Kasumi-1 (cell line): ENCODE measurements at places on chromosomes 16 and 17.

- no peak for DNase-seq
Observed at GRCh38 chr16:66382171-66382965, 15.9 kb downstream of the CDH5 start.

GRCh38 chr17:48441231-48441711 lies 11.3 kb upstream of the SKAP1 start:
- DNase-seq, result peak; percentile 98

DNA sequence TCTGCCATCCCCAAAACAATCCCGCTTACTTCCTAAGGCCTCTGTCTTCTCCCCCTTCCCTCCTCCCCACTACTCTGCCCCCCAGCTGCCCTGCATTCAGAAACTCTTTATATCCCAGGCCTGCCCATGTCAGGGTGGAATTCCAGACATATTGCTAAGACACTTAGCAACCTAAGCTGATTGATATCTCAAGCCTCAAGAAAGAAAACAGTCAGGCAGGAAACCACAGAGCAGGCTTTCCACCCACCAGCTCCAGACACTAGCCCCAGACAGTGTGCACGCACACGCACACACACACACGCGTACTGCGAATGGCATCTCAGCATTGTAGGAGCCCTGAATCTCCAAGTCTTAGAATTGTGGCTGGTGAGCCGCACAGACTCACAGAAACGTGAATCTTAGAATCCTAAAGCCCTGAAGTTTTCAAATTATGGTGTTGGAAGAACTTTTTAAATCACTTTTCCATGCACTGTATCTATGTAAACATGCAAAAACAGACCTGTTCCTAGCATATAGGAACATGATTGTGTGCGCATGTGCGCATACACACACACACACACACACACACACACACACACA lies 8.8 kb upstream of the LPCAT2 start:
- peak; percentile 54 for DNase-seq

DNA sequence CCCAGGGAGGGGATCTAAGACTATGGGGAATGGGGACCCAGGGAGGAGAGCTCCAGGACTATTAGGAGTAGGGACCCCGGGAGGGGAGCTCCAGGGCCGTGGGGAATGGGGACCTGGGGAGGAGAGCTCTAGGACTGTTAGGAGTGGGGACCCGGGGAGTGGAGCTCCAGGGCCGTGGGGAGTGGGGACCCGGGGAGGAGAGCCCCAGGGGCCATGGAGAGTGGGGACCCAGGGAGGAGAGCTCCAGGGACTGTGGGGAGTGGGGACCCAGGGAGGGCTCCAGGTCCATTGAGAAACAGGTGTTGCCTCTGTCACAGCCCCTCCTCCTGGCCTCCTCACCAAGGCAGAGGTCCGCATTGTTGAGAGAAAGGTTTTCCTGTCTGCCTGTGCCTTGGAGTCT lies 16.0 kb downstream of the MPRIP start:
- DNase-seq, result no peak

DNA sequence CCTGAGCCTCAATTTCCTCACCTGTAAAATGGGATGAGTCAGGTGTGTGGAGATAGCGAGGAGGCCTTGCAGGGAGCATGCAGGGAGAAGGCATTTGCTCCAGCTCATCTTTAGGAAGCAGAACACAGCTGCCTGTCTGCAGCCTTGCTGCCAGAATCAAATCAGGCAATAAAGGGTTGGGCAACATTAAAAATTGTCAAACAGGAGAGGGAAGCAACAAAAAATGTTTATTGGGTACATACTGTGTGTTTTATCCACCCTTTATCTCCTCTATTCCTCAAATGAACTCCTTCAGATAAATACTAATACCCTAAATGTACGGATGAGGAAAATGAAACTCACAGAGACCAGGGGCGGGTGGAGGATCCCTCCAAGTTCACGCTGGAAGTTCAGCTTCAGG lies 12.2 kb downstream of the KRT16 start:
- no peak for DNase-seq

DNA sequence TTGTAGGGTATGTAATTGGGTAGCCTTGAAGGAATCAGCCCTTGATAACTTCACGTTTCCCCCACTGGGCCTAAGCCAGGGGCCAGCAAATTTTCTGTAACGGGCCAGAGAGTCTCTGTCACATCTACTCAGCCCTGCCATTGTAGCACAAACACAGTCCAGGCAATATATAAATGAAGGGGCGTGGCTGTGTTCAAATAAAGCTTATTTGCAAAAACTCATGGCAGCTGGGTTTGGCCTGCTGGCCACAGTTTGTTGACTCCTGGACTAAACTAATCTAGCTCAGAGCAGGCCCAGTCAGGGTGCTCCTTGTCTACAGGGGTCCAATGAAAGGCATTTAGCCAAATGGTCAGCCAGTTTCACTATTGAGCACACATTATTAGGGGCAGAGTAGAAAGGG lies 141.6 kb downstream of the CCDC182 start:
- DNase-seq, result no peak

DNA sequence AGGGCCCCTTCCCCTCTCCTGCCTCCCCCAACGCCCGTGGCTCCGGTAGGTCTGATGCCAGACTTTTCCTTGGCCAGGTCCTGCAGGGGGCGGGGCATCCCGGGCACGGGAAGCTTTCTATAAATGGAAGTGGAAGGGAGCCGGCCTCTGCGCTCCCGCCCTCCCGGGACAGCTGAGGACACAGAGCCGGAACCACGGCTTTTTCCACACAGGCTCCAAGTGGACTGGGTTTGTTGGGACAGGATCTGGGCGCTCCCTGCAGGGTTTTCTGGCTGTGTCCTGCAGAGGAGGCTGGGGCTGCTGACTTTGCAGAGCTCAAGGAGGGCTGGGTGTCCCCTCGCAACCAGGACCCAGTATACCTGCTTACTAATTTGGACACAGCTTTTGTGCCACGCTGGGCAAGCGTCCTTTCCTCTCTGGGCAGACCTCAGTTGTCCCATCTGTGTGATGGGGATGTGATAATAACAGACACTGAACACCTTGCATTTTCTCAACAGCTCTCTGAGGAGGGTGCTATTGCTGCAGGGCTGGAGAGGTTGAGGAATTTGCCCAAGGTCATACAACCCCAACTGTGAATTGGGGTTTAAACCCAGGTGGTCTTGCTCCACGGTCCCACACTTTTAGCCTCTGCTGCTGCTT lies 1.8 kb downstream of the TNS4 start:
- DNase-seq, result no peak

DNA sequence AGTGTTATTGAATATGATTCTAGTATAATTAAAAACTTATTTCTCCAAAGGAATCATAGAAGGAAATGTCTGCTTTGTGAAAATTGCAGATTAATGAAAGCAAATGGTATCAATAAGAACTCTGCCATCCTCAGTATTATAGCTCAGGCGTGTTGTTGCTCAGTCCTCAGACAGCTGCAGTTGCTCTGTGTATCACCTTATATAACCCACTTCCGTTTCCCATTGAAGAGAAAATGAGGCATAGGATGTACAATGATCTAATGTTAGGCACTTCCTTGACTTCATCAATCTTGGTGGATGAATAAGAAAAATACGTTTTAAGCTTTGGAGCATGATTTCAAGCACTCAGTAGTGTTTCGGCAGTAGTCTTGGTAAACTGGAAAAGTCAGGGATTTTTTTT lies 14.1 kb downstream of the MFSD11 start:
- DNase-seq, result no peak

DNA sequence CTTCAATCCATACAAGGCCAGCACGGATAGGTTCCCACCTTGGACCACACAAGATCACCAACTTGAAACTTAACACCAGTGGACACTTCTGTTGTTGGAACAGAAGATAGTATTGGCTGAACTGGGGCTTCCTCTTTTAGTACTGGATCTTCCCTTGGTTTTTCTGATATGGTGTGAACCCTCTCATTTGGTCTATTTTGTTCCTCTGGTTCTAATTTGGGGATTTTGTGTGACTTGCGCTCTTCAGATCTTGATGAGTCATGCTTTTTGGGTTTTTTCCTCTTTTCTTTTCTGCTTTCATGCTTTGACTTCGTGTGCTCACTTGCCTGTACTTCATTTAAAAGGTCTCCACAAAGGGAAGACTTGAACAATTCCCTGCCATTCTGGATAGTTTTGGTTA lies 39.0 kb downstream of the SOST start:
- peak; percentile 56 for DNase-seq

DNA sequence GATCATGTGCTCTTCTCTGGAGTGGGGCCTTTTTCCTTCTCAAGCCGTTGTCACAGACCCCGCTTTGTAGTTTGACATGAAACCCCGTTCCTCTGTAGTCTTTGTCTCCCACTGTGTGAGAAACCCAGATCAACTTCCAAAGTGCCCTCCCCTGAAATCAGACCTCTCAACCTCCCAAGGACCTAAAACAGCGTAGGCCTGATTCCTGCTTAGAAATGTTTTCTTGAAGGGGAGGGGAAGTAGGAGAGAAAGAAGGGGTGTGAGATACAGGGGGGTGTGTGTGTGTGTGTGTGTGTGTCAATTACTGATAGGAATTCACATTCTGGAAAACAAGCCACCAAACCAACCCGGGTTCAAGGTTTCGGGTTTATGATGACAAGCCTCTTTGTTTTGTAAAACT lies 1.4 kb downstream of the UBE2O start:
- no peak for DNase-seq

GRCh38 chr17:77634710-77635109 lies 323.8 kb upstream of the TNRC6C start:
- DNase-seq, result no peak

DNA sequence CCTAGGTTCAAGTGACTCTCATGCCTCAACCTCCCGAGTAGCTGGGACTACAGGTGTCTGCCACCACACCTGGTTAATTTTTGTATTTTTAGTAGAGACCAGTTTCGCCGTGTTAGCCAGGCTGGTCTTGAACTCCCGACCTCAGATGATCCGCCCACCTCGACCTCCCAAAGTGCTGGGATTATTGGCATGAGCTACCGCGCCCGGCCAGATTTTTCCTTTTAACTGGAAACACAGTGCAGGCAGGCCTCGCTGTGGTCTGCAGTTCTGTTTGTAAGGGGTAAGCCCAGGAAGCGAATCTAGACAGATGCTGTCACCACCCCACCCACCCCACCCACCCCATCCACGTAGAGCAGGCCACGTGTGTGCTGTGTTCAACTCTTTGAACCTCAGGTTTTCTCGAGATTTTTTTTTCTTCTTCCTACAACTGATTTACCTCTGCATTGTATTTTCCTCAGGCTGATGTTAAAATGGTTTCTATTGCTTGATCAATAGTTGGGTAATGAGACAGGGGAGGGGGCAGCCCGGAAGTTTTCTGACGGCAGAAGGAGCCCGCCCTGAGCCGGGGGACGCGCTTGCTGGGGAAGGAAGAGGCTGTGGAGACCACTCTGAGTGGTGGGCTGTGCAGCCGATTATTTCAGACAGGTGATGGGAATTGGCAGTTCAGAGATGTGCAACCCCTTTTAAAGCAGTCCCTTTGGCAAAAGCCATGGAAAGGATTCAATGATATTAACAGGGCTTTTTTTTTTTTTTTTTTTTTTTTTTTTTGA lies 72.9 kb downstream of the DNAH17 start:
- DNase-seq, result no peak

DNA sequence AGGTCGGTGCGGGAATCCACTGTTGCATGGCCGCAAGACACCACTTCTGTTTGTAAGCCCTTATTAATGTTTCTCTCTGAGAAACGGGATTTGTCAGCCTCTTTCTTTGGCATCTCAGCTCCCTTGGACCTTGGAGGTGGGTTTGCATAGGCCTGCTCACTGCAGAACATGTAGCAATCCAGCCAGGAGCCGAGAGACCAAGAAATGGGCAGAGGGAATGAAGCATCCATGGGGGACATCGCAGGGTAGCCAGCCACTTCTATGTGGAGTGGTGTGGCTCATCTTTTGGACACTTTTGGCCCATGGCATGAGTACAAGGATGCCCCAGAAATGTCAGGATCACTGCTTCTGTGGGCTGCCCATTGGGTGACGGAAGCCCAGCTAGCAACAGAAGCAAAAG lies 79.4 kb downstream of the GSG1L start:
- DNase-seq, result no peak

DNA sequence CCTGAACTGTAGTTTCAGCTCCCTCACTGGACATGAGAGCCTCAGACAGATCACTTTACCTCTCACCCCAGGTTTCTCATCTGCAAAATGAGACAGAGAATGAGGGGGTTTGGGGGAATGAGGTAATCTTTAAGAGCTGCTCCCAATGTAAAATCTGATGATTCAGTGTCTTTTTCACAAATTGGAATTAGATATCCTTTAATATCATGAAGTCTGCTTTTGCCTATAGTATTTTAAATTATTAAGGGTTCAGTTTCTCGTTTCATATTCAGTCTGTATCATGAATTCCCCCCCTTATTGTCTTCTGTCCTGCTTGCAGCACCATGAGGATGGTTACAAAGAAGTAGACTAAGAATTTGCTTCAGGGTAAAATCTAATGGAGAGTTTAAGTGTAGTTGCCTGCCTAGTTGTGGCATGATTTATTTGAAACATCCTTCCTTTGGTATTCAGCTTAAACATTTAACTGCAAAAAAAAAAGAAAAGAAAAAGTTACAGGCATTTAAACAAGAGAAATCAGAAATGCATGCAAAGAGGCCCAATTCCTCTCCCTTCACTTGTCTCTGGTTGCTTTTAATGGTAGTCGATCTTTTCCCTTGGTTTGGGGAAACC lies 77.3 kb downstream of the WNT3 start:
- DNase-seq, result no peak

DNA sequence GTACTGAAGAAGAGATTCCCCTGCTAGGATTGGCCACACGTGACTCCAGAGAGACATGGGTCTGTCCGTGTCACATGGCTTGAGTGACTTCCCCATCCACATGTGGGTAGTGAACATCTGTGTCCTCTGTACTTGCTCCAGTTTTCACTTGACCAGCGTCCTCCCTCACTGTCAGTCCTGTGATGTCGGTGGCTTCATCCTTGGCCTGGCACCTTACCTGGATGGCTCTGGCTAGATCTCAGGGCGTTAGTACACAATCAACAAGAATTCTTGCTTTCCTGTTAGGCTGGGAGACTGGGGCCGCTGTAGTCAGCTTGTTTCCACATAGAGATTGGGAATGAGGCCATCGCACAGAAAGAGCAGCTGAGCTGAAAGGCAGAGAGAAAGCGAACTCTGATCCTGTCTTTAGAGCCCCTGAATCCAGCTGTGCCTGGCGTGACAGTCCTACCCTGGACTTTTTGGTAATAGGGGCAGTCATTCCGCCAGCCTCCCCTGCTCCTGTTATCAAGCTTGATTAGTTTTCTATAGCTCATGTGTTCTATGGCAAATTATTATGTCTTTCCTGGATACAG lies 227.3 kb downstream of the SNX29 start:
- no peak for DNase-seq

DNA sequence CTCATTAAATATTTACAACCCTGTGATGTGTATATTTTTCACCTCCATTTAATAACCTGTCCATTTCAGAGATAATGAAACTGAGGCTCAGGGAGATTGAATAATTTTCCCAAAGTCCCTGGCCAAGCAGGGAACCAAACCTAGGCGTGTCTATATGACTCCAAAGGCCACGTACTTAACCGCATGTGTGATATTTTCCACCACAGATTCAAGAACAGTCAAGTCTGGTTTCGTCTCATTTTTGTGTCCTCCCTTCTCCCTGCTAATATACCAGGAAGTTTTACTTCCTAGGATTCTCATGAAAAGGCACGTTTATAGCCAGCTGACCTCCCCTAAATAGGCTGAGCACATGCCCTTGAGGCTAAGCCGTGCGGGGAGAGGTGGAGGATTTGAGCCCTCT lies 15.3 kb downstream of the WFIKKN2 start:
- no peak for DNase-seq
